ENCODE measurements at places on chromosomes 6 and 20.

DNA sequence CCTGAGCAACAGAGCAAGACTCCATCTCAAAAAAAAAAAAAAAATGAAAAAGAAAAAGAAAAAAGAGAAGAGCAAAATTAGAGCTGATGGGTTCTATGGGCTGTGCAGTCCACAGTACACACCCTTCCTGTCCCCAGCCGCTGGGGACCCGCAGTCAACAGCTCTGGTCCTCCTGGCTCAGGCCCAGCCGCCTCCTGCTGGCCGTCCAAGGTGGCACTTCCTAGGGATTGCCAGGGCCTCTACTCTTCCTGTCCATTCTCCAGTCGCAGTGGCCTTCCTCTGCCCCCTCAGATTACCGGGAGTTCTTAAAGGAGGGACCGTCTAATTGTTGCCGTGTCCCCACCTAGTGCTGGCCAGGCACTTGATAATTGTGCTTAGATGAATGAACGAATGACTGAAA lies 41.7 kb downstream of the TMEM242 start:
- DNase-seq: no peak

DNA sequence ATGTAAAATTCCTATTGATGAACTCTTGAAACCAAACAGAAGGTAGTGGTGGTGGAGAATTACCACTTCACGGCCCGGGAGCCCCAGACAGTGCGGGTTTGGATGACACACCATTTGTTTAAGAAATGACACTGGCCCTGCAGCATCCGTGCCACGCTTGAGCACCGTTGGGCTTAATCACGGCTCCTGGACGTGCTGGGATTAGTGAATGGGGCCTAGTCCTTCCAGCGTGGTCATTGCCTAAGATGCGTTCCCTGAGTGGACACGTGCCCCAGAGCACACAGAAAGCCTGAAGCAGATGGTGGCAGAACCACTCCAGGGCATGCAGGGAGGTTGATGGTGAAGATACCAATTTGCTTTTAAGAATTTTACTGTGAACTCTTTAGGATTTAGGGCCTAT lies 14.5 kb downstream of the STX16 start:
- no peak for DNase-seq

GRCh38 chr6:28105245-28105639 lies 19.2 kb upstream of the ZSCAN16 start:
- DNase-seq: no peak

- no peak for DNase-seq
These were observed 44.2 kb downstream of the PLCG1 start for GRCh38 chr20:41181567-41181966.

DNA sequence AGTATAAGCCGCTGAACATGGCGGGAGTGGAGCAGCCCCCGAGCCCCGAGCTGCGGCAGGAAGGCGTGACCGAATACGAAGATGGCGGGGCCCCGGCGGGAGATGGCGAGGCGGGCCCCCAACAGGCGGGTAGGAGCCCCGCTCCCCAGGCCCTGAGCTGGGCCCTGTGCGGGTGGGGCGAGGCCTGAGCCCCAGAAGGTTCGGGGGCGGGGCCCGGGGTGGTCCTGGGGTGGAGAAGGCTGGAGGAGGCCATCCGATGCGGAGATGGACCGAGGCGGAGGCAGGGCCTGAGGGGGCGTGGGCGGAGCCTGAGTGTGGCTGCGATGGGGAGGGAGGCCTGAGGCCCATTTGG lies 7.1 kb downstream of the L3MBTL1 start:
- no peak for DNase-seq

GRCh38 chr6:24827162-24827561 lies 28.4 kb upstream of the ARMH2 start:
- DNase-seq: no peak

GRCh38 chr6:26383624-26384417 lies 913 bp downstream of the BTN2A2 start:
- peak; percentile 51 for DNase-seq

GRCh38 chr6:88916615-88917208 lies 46.7 kb downstream of the RNGTT start:
- no peak for DNase-seq

DNA sequence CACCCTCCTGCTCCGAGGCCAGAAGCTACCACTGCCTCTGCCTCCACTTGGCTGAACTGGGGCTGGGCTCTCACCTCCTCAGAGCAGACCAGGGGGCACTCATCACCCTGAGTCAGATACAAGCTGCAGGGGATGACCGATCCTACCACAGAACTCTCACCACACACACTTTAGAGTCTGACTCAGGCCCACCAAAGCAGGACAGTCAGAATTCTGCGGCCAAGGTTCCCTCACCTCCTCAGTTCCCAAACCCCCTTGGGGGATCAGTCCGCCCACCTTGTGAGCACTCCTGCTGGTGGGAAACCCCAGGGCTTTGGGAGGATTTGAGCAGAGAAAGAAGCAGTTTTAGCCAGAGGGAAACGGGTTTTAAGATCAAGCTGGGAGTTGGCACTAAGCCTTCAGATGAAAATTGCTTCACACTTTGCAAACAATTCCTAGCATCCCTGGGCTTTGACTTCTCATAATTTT lies 587.8 kb upstream of the JAG1 start:
- no peak for DNase-seq

DNA sequence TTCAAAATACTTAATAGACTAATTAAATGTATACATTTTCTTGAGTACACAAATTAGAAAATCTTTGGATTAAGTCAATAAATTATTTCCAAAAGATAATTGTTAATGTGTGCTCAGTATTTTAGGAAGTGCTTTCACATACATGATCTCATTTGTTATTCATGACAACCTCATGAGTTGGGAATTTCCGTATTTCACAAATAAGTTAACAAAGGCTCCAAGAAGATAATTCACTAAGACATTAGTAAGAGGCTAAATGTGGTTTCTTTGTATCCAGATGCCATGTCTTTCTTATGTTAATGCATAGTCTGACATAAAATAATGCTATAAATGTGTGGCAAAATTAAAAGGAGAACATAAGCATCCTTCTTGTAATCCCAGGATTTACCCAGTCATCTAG lies 79.5 kb upstream of the TCF21 start:
- DNase-seq: no peak

- DNase-seq: no peak
These were observed 56.8 kb upstream of the KIF13A start for GRCh38 chr6:18044108-18044783.

- no peak for DNase-seq
These were observed 11.4 kb downstream of the MYLK4 start for GRCh38 chr6:2739335-2739734.

DNA sequence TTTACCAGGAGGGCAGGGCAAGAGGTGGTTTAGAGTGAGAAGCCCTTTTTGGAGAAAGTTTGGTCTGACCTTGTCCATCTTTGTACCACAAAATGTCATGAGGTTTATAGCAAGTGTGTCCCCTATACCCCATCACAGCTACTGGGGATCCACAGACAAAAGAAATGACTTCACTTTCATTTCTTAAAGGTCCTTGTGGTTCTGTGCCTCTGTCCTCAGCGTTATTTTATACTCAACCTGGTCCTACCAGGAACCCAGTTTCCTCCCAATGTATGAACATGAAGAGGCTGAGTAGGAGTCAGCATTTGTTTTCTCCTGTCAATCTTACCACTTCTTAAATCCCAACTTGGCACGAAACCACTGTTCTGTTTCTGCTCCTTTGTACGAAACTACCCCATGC lies 157.6 kb downstream of the NFATC2 start:
- no peak for DNase-seq

DNA sequence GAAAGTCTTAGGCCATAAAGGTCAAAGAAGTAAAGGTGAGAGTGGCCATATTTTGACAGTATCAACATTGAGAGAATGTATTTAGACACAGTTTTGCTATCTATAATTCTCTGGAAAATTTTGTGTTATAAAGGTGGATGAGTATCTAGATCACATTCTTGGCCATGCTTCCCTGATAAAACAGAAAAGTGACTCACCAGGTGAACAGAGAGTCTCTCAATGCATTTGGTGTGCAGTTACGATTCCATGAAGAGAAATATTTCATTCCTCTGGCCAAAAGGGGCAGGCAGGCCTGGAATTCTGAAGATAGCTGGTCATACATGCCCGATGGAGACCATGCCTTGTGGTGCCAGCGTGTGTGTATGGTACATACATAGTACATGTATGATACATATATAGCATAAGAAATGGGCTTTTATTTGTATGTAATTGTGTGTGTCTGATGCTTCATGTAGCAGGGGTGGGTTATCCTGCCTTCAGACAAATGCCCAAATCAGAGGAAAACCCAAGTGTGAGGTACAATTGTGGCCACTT lies 164.0 kb downstream of the SOBP start:
- DNase-seq: no peak

DNA sequence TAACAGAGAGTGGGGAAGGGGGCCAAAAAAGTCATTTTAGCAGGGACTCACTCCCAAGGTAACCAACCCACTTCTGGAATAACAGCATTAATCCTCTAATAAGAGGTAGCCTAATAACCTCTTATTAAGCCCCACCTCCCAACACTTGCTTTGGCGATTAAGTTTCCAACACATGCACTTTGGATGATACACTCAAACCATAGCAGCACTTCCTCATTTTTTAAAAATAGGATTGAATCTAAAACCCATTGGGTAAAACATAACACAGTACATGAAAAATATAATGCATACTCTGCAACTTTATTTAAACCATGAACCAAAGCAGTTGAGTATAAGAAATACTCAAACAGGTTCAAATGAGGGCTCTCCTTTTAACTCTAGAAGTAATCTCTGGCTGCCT lies 318.3 kb downstream of the HACE1 start:
- DNase-seq: no peak

- no peak for DNase-seq
These were observed 69.6 kb downstream of the HFE start for GRCh38 chr6:26156850-26157250.

DNA sequence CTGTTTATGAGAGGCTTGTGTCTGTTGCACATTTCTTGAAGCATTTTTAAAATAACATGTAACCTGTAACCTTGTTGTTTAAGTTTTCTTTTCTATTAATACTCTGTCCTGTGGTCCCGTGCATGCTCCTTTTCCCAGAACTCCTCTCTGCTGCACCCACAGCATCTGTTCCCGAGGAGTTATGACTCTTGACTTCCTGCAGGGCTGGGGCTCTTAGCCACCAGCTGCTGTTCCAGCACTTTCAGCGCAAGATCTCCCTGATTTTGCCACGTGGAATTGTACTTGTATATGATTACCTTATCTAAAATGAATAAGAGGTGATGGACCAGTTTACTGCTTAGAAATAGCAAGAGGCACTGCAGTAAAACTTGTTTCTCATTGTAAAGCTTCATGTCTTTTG lies 150.6 kb downstream of the QKI start:
- DNase-seq: peak; percentile 46

GRCh38 chr20:60090631-60091030 lies 132.4 kb downstream of the CDH26 start:
- DNase-seq: no peak

DNA sequence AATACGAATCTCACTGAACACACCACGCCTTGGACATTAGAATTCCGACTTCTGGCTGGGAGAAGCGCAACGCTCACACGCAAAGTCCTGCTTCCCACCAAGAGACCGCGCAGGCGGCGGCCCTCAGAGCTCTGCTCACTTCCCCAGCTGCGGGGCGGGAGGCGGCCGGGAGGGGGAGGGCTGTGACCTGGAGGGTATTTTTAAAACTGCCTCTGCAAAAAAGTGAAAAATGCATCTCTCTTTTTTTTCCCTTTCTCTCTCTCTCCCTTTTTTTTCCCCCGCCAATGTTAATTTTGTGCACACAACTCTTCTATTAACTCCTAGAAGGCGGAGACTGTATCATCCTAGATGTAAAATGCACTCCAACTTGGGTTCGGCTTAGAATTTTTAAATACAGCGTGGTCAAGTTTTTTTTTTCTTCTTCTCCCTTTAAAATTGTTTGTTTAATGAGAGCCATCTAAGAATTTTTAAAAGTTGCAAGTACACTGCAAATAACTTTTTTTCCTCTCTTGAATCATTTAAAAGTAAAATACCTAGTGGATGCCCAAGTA lies 66.4 kb downstream of the STX11 start:
- no peak for DNase-seq

- DNase-seq: no peak
These were observed 260.4 kb upstream of the THEMIS start for GRCh38 chr6:128161263-128161662.

DNA sequence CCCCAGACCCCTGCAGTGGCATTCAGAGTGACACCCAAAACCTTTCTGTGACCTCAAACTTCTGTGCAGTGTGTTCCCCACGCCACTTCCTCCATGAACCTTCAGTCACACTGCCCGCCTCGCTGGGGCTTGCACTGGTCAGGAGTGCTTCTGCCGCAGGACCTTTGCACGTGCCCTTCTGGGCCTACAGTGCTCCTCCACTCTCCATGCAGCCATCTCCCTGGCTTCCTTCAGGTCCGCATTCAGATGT lies 27.1 kb downstream of the SYNJ2 start:
- no peak for DNase-seq

GRCh38 chr6:22929311-22929985 lies 360.1 kb downstream of the HDGFL1 start:
- no peak for DNase-seq

- DNase-seq: no peak
These were observed 118.1 kb downstream of the FAM120B start for GRCh38 chr6:170424604-170425126.

GRCh38 chr6:39194466-39194865 lies 34.8 kb downstream of the KCNK5 start:
- no peak for DNase-seq

GRCh38 chr20:24698189-24698588 lies 228.8 kb downstream of the SYNDIG1 start:
- no peak for DNase-seq

DNA sequence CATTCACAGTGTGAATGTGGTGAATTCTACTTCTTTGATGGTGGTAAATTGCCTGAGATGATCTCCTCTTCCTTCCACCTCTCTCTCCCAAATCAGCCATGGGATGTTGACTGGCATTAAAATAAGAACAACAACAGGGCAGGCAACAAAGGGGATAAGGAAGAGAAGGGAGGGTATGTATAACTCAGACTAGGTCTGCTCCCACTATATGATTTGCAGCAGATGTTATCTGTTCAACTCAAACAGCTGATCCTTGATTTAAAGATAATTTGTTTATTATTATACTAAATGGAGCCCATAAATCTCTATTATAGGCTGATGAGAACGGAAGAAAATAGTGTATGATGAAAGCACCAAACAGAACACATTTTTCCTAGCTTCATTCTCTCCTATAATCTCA lies 262.0 kb downstream of the BTBD3 start:
- DNase-seq: no peak

GRCh38 chr20:57707320-57707719 lies 2.5 kb downstream of the PMEPA1 start:
- no peak for DNase-seq

GRCh38 chr6:168305863-168306262 lies 13.7 kb downstream of the DACT2 start:
- no peak for DNase-seq

DNA sequence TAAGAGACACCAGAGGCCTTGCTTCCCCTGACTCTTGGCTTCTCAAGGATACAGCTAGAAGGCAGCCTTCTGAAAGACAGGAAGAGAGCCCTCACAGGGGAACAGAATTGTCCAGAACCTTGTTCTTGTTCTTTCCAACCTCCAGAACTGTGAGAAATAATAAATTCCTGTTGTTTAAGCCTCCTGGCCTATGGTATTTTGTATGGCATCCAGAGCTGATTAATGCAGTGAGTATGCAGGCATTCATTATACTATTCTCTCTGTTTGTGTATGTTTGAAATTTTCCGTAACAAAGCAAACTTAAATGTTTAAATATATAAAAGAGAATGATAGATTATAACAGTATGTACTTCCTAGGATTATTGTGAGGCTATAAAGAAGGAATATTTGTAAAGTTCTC lies 903.4 kb upstream of the FLRT3 start:
- DNase-seq: no peak

- no peak for DNase-seq
These were observed 64.3 kb upstream of the PAK5 start for GRCh38 chr20:9903048-9903655.

Data from NCI-H2171 (cell line).